ENCODE measurements at places on chromosomes 12 and 14. TPM values are rescaled to one million over a fixed set of nuclear protein-coding genes. Genes with fewer than 3 reads are reported as not detected.

DNA sequence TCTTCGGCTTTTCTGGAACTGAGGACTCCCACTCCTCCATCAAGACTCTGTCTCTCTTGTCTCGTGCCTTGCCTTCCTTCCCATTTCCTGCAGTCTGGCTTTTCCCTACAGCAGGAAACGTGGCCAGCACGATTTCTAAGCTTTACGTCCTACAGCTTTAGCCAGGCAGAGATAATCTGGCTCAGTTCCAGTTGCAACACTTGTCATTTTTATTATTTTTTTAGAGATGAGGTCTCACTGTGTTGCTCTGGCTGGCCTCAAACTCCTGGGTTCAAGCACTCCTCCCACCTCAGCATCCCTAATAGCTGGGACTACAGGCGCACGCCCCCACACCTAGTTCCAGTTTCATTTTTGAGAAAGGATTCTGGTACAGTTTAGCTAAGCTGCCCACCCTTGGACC is 19.9 kb downstream of the CALM1 start:
- DNase-seq, result no peak

- no peak for DNase-seq
These were observed 89.9 kb downstream of the OTOGL start for GRCh38 chr12:80189241-80189640.

GRCh38 chr14:64293976-64294671 is at the start of gene ESR2:
TSS of gene ESR2 (minus strand) at chr14:64294371. CDS start at chr14:64282985, 11,386 bp downstream.
- peak; percentile 42 for DNase-seq

DNA sequence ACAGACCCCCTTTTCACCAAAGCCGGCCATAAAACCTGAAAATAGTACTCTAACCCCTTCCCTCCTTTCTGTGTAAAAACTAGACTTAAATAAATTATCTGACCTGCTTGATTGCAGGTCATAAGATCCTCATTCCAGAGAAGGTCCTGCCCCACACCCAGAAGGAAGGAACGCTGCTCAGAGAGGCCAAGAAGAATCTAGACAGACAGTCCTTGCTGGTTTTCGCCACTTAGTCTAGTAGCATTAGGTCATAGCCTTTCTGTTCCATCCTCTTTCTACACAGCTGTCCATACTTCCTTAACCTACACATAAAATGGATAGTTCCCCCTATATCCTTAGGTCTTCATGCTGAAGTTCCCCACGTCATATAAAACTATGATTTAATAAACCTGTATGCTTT is 83.7 kb upstream of the IGF1 start:
- no peak for DNase-seq

- DNase-seq, result no peak
These were observed 7.0 kb downstream of the CLEC1B start for GRCh38 chr12:9991876-9992275.

GRCh38 chr14:56585461-56586084 is 6.0 kb downstream of the TMEM260 start:
- DNase-seq, result no peak

DNA sequence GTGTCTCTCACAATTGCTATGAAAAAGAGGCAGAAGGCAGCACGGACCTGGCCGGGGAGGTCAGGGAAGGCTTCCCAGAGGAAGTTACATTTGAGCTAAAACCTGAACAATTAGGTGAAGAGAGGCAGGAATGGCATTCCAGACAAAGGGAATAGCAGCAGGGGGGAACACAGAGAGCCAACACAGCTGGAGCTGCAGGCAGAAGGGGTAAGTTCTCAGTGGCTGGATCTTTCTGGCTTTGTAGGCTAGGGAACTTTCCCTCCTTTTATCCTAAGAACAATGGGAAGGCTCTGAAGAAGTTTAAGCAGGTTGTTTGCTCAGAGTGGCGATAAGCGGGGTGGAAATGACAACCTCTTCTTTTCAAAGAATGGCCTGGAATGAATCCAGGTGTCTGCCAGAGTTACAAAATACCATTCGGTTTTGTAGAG is 100.0 kb downstream of the PRIMA1 start:
- DNase-seq, result no peak

GRCh38 chr12:112473056-112473455 is 54.3 kb downstream of the PTPN11 start:
- no peak for DNase-seq

GRCh38 chr12:132703641-132704040 is 7.0 kb upstream of the PGAM5 start:
- DNase-seq, result no peak

DNA sequence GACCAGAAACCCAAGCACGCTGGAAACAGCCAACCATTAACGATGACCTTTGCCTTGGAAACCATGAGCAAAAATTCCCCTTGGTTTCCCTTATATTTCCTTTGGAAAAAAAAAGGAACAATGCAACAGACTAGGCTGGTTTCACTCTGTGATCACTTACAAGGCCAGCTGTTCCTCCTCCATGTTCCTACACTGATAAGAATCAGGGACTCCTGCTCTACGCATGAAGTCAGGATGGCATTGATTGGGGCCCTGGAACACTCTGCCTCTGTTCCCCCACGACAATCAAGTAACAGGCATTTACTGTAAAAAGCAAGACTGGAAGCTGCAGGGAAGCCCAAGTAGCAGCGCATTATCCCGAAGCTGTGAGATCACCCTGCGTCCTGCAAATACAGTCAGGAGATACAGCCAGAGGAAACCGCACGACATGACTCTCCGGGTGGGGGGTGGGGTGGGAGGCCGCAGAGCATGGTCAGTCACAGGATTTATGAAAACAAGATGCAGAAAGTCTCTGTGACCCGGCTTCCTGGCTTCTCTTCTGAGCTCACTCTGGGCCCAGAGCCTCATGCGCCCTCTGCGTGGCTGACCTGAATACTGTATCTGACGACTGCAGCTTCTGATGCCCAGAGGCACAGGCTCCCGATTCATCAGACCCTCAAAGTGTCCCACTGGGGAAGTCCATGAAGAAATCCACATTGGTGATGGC is 31.1 kb downstream of the SSH1 start:
- no peak for DNase-seq

- peak; percentile 28 for DNase-seq
These were observed 131.0 kb upstream of the SRRM4 start for GRCh38 chr12:118850244-118850825.

DNA sequence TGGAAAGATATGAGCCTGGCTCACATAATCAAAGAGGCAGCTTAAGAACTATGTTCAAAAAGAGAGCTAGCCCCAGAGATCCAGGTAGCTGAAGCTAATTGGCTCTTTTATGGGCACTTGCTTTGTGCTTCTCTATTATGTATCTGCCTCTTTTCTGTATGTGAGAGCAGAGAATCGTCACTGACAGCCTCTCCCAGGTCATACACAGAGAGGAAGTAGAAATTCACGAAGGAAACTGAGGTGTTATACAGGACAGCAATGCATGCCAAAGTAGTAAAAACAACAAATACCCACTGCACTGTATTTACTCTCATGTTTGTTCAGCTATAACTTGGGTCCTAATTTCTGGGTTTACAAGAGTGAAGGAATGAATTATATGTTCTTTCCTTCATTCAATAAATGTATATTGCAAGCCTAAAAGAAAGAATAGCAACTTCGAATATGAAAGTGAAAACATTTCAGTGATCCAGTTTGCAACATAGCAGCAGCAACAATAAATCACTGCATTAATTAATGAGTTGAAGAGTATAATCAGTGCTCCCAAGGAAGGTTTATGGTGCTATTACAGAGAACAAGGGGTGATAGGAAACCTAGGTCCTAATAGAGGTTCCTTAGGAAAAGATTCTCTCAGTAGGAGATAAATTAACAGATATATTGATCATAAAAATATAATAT is 47.1 kb upstream of the ATXN7L3B start:
- no peak for DNase-seq

DNA sequence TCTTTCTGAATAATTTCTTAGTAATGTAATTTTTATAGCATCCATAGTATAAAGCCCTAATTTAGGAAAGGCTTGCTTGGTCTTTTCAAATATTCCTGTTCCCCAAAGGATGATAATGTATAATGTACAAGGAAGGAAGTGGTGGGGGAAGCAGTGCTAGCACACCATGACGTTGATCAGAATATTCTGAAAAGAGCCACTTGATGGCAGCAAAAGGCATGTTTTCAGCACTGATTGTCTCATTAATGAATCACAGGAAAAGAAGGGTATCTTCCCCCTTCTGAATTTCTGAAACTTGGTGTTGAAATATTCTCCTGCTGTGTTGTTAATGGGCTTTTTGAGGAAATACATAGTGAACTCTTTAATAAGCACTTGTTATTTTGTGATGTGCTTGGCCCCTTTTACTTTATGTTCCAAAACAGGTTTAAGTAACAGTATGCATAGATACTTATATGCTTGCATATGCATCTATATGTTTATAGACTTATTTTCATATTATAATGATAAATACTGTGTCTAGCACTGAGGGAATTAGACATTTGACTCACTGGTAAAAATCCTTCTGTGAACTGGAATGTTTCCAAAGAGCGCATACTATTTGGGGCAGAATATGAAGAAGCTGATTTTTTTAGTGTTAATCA is 122.0 kb downstream of the TMEM117 start:
- peak; percentile 54 for DNase-seq

DNA sequence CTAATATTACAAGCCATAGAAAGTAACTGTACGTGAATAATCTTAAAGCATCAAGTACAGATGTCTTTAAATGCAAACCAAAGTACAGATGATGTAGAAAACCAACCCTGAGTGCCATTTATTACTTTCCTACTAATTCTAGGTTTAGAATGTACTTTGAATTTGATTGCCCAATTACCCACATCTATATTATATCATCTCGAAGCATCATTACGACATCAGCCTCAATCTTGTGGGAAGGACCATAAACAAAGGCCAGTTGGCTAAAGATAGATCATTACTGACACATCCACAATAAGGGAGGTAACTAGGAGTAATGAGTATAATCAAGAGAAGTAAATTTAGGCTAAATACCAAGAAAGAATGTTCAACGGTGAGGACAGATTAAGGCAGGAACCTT is 478.9 kb downstream of the BCAT1 start:
- DNase-seq, result no peak

- peak; percentile 6 for DNase-seq
These were observed 118.7 kb downstream of the KSR2 start for GRCh38 chr12:117850048-117850447.

DNA sequence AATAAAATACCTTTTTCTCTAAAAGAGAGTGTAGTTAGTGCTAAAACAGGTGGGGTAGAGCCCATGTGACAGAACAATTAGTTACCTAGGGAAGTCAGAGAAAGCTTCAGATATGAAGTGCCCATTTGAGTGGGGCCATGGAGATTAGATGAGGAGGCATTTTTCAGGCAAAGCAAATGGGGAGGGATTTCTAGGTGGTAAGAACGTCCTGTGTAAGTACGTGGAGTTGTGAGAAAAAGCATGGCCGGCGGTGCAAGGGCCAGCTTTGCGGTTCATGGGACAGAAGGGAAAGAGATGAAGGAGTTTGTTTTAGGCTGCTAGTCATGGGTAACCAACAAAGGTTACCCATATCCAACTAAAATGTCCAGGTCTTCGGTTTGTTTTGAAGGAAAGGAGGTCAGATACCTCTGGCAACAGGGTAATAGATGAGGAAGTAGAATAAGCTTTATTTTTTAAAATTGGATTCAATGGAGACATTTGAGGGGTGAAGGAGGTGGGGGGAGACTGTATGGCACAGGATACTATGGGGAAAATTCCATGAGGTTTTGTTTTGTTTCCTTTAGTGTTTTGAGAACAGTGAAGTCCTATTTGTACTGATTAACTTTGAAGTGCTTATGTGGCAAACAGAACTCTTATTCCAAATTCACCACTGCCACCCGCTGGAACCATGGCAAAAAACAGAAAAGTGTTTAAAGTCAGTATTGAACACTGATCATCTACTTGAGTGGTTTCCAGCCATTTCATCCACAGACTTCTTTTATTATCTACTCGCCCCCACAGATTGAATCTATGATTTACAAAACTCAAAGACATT is 10.0 kb upstream of the SNRPF start:
- DNase-seq, result peak; percentile 45

GRCh38 chr12:80282761-80283160 is 161.3 kb upstream of the PTPRQ start:
- no peak for DNase-seq

GRCh38 chr12:30144777-30145683 is 361.3 kb upstream of the TMTC1 start:
- no peak for DNase-seq

DNA sequence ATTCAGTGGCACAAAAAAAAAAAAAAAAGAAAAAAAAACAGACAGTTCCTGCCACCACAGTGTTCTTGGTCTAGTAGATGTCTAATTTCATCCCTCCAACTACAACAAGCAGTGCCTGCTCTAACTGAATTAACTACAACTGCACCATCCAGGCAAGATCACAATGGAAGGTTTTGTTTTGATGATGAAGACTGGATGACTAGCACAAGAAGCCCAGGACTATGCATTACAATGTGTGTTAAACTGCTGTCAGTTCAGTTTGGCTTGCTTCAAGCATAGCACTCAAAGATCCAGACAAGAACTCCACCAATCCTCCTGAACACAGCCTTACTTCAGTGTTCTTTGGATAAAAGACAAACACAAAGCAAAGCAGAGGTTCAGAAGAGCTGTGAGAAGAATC is 279.9 kb downstream of the GRIN2B start:
- DNase-seq, result no peak

DNA sequence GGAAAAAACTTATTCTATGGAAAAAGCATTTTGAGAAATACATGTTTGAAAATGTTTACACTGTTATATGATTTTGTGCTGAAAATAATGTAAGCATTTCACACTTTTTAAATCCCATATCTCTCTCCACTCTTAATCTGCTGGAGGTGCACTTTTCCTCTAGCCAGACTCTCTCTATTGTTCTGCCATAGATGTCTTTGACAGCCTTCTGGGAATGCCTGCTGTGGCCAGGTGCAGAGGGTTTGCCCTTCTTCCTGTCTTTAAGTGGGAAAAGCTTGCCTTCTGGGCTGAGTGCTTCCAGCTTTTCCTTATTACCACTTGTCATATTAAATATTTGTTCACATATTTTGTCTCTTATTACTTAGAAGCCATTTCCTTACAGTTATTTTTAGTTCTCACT is 60.1 kb upstream of the PPM1H start:
- DNase-seq, result no peak

DNA sequence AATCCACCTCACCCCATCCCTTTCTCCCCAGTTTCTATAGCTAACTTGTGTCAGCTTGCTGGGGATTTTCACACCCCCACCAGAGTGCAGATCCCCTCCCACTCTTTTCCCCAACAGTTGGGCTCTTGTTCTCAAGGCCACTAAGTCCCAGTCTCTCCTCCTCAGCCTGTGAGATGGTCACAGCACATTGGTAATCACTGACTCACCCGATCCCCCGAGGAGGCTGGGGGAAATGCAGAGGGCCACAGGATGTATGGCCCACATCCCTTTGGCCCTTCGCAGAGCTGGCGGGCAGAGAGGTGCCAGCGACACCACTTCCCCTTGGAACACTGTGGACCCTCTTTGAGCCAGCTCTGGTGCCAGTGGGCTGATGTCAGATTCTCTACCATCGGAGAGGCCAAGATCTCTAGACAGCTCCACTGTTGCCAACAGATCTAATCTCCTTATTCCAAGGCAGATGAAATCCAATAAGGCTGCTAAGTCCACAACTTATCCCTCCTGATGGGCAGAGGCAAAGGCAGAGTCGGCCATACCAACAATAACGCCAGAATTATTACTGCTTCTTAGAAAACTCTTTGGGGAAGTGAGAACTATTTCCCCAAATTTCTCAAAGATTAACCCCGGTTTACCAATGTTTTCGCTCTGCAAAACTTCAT is 1.6 kb downstream of the FMNL3 start:
- peak; percentile 49 for DNase-seq

The HAL gene
- total RNA-seq, result 0.32 TPM

The TXNDC16 gene
- 4.6 TPM for total RNA-seq

The OTX2 gene
- total RNA-seq, result not detected

The INF2 gene
- total RNA-seq, result 50.7 TPM

The MYO1H gene
- total RNA-seq, result not detected

The FKBP11 gene
- total RNA-seq, result 49.6 TPM

The EPS8 gene
- total RNA-seq, result 3.2 TPM
